ENCODE measurements at places on chromosomes 4 and X. TPM values are rescaled to one million over a fixed set of nuclear protein-coding genes. Genes with fewer than 3 reads are reported as not detected.

GRCh38 chr4:79626101-79626500, 218.1 kb upstream of the GK2 start:
- DNase-seq, result no peak

DNA sequence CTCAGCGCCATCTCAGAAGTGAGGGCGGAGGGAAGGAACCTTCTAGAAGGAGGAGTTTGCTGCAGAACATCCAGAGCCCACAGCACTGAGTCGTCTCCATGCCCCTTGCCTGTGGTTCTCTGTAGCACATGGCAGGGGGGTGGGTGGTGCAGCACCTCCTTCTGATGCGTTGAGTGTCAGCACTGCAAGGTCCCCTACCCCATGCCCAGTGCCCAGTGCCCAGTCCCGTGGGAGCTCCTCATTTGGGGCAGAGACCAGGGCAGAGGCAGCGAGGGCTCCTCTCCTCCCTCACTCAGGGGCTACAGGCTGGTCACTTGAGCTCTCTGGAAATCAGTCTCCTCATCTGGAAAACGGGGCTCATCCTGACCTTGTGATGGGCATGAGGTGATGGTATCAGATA, 78.1 kb downstream of the HTRA3 start:
- no peak for DNase-seq

Gene ASMT
- not detected for polyA plus RNA-seq

Gene FAM47E
- polyA plus RNA-seq, result 12.2 TPM

Gene DUSP9
- 51.9 TPM for polyA plus RNA-seq

GRCh38 chr4:85728464-85728863, 253.5 kb downstream of the ARHGAP24 start:
- DNase-seq, result no peak

DNA sequence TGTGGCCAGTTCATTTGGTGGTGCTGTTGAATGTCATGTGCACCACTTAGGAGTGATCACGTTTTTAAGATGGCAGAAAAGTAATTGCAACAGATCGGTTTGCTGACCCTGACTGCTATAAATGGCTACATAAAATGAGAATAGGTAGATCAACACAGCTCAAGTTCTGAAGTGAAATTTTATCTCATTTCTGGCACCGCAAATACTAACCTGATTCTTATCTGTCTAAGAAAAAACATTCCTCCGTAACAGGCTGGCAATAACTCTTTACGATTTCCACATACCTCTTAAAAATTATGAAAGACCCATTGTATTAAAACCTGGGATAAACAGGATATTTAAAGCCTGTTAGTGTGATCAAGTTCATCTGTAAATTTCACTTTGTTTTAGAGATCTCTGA, 387.5 kb downstream of the PDGFC start:
- DNase-seq, result no peak

Gene PGAM4
- not detected for polyA plus RNA-seq

Gene POU3F4
- 7.4 TPM for polyA plus RNA-seq

GRCh38 chr4:148044912-148045352, 313.0 kb downstream of the ARHGAP10 start:
- DNase-seq, result no peak

DNA sequence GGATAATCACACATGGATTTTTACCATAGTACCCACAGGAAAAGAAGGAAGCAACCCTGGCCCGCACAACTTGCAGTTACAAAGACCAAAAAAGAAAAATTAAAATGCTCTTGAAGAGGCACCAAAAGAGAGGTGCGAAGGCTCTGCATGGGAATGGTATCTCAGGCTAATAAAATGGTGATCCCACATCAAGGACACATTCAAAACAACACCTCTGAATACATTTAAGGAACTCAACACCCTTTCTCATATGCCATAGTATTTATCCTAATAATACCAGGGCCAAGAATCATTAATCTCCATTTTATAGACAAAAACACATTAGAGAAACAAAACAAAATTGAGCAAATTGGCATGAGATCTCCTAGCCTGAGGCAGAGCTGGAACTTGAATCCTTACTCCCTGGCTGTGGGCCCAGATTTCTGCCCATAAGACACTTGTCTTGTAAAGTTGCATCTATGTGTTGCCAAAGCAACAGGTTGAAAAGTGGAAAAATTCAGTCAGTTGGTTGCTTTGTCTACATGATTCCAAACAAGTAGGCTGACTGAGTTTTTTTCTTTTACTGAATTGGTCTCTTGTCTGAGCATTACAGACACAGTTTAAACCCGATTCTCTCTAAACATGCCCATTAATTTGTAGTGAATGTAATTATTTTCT, 33.5 kb downstream of the GUCY2F start:
- DNase-seq, result no peak

DNA sequence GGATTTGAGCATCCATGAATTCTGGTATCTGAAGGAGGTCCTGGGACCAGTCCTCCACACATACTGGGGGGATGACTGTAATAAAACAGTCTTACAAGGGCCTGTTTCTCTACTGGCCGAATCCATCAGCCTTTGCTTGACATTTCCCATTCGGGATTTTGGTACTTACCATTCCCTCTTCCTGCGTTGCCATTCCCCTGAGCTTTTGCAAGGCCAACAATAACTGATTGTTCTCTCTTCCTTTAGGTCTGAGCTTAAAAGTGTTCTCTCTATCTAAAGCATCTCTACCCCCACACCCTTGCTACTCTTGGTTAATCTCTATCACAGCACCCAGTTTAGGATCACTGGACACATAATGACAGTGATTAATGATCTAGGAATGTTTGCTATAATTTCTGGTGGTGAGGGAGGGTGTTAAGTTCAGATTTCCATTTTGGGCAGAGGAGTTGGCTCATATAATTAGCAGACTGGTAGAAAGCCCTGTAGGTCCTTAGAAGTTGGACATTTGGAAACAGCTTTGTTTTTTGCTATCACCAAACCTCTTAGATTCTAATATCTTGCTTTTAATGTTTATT, 29.4 kb downstream of the TMA16 start:
- DNase-seq, result no peak

Gene RBPJ
- 68.8 TPM for polyA plus RNA-seq

Gene PRR32
- polyA plus RNA-seq, result 0.09 TPM

GRCh38 chr4:106687026-106687425, 318.4 kb upstream of the GIMD1 start:
- DNase-seq, result no peak

DNA sequence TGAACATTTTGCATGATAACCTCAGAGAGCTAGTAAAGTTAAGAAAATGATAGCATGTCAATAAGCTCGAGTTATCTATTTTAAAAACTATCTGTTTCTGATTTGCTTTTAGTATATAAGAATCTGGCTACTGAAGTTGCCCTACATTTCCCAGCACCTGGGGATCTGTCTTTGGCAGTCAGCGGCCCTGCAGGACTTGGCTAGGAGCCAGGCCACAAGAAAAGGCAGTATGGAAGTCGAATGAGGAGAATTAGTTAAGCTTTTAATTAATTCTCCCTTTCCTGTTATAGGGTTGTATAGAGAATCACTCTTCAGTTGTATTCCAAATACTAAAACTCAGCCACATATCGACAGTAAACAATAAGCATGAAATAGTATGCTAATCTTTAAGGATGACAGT, 22.7 kb downstream of the POU4F2 start:
- no peak for DNase-seq

- DNase-seq, result no peak
Measured at GRCh38 chr4:76499461-76499860, 64.4 kb downstream of the SHROOM3 start.

Gene PCSK1N
- 13.6 TPM for polyA plus RNA-seq

DNA sequence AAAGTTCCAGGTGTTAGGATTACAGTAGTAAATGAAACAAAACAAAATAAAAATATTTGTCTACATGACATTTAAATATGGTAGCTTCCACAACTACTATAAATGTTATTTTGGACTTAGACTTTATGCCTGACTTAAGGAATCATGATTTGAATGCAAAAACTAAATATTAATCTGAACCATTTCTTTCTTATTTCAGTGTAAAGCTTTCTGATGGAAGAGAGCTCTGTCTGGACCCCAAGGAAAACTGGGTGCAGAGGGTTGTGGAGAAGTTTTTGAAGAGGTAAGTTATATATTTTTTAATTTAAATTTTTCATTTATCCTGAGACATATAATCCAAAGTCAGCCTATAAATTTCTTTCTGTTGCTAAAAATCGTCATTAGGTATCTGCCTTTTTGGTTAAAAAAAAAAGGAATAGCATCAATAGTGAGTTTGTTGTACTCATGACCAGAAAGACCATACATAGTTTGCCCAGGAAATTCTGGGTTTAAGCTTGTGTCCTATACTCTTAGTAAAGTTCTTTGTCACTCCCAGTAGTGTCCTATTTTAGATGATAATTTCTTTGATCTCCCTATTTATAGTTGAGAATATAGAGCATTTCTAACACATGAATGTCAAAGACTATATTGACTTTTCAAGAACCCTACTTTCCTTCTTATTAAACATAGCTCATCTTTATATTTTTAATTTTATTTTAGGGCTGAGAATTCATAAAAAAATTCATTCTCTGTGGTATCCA, 1.6 kb downstream of the CXCL8 start:
- DNase-seq, result no peak

- no peak for DNase-seq
Measured at GRCh38 chr4:94976371-94977011, 218.7 kb downstream of the BMPR1B start.

Gene RAB41
- 0.72 TPM for polyA plus RNA-seq

DNA sequence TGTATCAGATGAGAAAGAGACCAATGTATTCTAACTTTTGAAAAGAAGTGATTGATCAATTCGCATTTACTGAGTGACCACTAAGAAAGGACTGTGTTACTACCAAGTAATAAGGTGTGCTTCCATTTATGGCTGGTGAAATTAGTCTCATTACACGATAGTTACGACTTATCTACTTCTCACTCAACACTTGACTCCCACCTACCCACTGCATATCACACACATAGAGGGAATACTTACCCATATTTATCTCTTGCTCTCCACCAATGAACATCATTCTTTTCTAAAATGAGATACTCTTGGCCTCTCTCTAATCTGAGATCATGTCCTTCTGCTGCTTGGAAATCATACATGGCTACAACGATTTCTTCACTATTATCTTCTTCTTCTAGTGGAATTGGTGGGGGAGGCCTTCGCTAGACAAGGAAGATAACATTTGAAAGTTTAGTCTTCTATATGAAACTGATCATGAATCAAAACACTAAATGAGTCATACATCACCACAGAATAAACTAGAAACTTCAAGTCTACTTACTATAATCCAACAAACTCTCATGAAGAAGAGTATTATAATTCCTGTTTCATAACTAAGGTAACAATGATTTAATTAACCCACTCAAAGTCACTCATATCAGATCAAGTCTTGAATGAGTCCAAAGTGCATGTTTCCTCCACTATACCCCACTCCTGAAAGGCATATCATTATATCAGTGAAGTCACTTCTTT, 33.7 kb upstream of the TXK start:
- no peak for DNase-seq

DNA sequence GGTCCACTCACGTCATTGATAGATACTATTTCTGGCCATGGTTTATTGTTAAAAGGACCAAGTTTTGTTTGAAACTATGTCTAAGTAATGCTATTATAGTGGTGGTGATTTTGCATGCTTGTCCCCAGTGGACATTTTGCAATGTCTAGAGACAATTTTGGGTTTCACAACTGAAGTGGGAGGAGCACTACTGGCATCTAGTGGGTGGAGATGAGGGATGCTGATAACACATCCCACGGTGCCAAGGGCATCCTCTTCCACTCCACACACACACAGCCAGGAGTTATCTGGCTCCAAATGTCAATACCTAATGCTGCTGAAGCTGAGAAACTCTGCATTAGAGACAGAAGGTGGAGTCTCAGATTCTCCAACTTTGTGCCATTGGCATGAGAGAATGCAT, 131.2 kb downstream of the FRMPD4 start:
- DNase-seq, result no peak

DNA sequence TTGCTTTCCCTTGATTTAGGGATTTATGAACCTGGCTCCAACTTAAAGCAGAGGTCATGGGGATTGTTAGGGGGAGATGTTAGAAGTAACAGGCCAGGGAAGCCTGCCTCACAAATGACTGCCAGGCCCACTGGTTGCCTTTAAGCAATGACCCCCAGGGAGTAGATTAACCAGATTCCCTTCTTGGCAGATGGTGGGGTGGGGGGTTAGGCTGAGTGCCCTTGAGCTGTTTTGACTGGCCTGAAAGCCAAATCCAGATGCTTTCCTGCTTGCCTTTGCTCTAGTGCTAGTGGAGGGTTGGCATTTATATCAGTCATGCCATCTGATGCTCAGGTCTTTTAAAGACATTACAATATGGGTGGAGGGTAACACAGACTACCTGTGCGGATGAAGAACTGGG, 128.1 kb downstream of the TMEM164 start:
- no peak for DNase-seq

- no peak for DNase-seq
Measured at GRCh38 chrX:94511564-94511963, 837.6 kb downstream of the FAM133A start.

All from renal cortex interstitium (tissue), 15 donors.